ENCODE measurements at places on chromosomes 2 and 18. TPM values are rescaled to one million over a fixed set of nuclear protein-coding genes. Genes with fewer than 3 reads are reported as not detected.

DNA sequence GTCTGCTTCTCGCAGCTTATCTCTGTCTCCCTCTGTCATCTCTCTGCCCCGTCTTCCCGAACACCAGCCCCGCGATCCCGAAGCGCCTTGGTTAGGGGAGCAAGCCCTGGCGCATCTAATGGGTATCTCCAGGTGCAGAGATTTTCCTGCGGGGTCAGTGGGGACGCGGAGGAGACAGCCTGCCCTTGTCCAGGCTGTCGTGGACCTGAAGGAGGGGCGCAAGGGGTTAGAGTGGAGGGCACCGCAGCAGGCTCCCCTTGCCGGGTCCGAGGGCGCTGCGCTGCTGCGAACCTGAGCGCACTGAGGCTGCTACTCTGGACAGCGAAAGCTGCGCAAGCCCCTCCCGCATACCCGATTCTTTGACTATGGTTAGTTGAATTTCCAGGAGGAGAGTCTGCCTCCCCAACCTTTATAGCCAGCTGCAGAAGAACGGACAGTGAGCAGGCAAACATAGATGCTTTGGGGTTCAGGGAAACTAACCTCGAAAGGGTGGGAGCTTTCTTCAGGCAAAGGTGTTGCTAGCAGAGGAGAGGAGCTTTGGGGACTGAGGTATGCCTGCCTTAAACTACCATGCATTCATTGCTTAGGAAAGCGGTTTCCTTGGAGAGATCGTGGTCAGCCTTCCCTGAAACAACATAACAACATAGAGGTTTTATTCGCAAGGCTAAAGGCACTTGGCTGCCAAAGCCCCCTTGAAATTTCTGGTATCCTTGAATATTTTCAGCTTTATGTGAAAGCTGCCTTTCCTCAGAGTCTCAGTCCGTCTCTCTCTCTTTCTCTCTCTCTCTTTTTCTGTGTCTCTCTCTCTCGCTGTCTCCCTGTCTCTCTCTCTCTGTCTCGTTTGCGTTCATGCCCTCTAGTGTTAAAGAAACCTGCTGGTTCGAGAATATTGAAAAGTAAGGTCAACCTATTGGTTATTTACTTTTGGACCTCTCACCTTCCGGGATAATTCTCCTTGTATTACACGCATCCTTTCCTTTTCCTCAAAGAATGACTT lies 1.6 kb downstream of the GALNT13 start:
- peaks cover 14% of the 10 kb centered on the region for H3K27me3 ChIP-seq
- no peaks in the 10 kb centered on the region for H3K36me3 ChIP-seq
- no peaks in the 10 kb centered on the region for H3K4me1 ChIP-seq

CHRNG gene
- total RNA-seq, result not detected

DNA sequence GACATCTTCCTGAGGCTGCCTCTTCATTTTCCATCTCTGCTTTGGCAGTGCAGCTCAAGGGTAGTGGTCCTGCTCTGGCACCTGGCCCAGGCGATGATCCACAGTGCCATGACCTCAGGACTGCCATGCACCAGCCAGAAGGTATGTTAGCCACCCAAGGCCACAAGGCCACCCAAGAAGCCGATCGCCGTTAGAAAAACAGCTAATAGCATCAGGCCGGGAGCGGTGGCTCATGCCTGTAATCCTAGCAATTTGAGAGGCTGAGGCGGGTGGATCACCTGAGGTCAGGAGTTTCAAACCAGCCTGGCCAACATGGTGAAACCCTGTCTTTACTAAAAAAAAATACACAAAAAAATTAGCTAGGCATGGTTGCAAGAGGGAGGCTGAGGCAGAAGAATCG lies 28.4 kb upstream of the UGGT1 start:
- no peak overlapping the region for H3K27ac ChIP-seq
- H3K27me3 ChIP-seq, result no peaks in the 10 kb centered on the region
- DNase-seq, result no peak
- H3K4me1 ChIP-seq, result no peaks in the 10 kb centered on the region

GRCh38 chr2:162226836-162227235 lies 16.4 kb downstream of the FAP start:
- no peaks in the 10 kb centered on the region for H3K27me3 ChIP-seq
- H3K36me3 ChIP-seq, result no peaks in the 10 kb centered on the region
- DNase-seq, result no peak

ALPP gene
- not detected for total RNA-seq

GRCh38 chr2:206533977-206534376 lies 90.6 kb downstream of the ADAM23 start:
- no peaks in the 10 kb centered on the region for H3K4me1 ChIP-seq
- H3K27ac ChIP-seq, result no peak overlapping the region
- H3K27me3 ChIP-seq, result no peaks in the 10 kb centered on the region
- no peaks in the 10 kb centered on the region for H3K36me3 ChIP-seq
- DNase-seq, result no peak
- H3K4me3 ChIP-seq, result no peak overlapping the region

- H3K4me3 ChIP-seq, result no peak overlapping the region
- H3K27me3 ChIP-seq, result no peaks in the 10 kb centered on the region
- no peaks in the 10 kb centered on the region for H3K36me3 ChIP-seq
- H3K27ac ChIP-seq, result no peak overlapping the region
- no peaks in the 10 kb centered on the region for H3K4me1 ChIP-seq
- no peak for DNase-seq
Observed at GRCh38 chr2:197237291-197238042, 73.1 kb downstream of the ANKRD44 start.

ZNF521 gene
- 12.7 TPM for total RNA-seq

C2orf78 gene
- total RNA-seq, result not detected

Data from prostate gland (tissue), 2 donors.